ENCODE measurements at places on chromosomes 4 and X.

DNA sequence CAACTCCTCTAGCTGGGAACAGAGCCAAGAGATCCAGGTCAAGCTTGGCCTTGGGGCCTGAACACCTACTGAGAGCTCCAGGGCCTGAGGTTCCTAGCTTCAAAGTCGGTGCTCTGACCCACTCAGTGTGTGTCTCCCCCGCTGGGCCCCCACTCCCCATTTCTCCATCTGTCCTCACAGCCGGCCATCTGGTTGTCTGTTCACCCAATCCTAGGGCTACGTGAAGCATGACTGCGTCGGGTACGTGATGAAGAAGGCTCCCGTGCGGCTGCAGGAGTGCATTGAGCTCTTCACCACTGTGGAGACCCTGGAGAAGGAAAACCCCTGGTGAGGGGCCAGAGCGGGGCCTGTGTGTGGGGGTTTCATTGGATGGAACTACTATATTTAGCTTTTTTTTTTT is 12.3 kb downstream of the USP11 start:
- no peak for DNase-seq

DNA sequence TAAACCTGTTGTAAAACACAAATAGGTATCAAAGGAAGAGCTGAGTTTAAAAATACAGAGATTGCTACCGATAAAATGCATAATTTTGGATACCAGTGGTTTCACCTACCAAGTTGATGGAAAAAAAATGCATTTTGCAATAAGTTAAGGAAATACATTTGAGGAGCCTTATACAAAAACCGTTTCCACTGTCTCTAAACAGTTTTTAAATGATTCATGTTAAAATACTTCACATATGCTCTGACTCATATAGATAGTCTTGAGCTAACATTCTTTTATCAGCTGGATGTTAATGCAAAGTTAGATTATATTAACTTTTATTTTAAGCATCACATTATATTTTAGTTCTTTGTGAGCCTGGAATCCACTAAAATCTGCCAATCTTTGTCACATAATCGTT is 50.6 kb upstream of the ANKRD17 start:
- no peak for DNase-seq

DNA sequence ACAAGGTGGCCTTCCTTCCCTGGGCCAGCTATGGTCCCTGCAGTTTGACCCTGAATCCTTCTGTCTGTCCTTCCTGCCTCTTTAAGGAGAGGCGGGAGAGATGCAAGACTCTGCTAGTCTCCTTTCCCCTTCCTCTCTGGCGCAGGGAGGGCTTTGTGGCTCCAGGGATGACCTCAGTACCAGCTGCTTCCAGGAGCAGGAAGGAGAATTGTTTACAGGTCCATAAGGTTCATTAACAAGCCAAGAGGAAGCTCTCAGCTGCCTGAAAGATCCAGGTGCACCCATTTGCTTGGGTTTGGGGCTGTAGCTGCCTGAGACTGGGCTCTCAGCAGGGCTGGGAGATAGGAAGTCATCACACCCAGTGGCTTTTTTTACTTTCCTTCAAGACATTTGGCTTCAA is 4.0 kb upstream of the FATE1 start:
- no peak for DNase-seq

GRCh38 chr4:106502106-106502699 is 133.6 kb upstream of the GIMD1 start:
- DNase-seq, result peak; percentile 1

DNA sequence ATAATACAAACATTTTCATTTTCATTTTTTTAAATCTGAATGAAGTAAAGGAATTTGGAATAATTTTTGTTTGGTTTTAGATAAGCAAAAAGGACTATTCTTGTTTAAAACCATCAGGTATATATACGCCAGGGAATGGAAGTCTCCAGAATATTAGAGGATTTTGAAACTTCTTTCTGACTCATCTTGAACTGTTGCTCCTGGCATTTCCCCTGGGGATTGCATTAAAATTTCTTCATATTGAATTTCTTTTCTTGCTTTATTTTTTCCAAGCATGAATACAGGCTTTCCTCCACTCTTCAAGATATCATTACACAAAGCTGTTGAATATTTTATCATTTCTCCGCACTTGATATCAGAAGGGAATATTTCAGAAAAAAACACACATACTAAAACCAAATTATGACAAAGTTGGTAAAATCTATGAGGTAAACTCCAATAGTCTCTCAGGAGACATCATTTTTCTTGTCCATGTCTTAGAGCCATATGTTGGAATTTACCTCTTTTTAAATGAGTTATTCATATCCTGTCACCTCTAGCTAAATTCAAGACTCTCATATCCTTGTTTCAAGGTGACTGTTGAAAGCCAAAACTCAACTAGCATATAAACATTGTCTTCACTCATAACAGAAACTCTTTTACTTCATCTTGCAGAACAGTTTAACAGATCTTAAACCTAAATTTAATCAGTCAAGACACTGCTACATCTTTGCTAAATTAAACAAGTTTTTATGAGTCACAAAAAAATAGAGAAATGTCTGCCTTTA is 20.7 kb upstream of the CSN1S1 start:
- DNase-seq, result no peak
